ENCODE measurements at places on chromosomes 5 and 9.

DNA sequence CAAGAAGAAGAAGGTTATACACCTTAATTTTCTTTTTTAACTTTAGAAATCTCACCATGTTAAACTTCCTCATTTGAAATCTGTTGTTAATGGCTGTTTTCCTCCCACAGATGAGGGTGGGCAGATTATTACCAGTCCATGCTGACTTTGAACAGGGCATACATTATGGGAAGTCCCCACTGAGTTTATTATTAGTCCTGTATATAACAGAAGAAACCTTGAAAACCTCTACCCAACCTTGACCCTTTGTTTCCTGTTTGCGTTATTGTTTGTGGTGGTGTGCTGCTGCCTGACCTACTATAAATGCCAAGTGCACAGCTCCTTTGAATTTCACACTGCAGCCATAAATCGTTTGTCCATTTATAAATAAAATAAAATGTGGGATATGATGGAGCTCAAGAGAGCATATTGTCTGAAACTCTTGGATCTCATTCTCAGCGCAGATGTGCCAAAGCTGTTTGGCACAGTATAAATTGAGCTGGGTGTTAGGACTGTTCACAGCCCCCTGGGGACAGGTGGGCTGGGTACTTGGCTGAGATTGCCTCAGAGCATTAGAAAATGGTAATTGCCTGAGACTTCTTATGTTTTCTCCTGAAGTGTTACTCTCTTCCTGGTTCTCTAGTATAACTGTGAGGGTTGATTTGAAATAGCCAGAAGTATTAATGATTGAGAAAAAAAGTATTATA, 139.6 kb downstream of the SPATA31D1 start:
- peak; percentile 62 for DNase-seq

DNA sequence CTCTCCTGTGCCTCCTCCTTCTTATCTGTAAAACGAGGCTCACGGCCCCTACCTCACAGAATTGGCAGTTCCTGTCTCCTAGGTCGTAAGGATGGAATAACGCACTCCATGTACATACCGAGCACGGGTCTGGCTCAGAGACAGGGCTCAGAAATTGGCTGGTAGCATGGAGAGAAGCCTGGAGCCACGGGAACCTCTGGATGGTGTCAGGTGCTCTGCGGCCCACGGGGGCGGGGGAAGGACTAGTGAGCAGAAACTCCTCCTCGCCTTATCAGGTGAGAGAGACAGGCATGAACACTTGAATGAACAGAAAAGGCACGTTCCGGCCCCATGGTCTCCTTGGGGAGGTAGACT, 15.4 kb upstream of the C5orf47 start:
- no peak for DNase-seq

GRCh38 chr5:60718166-60718892, 18.4 kb upstream of the DEPDC1B start:
- no peak for DNase-seq

- DNase-seq: peak; percentile 17
These were observed 173.4 kb downstream of the NR3C1 start for GRCh38 chr5:143229896-143230675.

DNA sequence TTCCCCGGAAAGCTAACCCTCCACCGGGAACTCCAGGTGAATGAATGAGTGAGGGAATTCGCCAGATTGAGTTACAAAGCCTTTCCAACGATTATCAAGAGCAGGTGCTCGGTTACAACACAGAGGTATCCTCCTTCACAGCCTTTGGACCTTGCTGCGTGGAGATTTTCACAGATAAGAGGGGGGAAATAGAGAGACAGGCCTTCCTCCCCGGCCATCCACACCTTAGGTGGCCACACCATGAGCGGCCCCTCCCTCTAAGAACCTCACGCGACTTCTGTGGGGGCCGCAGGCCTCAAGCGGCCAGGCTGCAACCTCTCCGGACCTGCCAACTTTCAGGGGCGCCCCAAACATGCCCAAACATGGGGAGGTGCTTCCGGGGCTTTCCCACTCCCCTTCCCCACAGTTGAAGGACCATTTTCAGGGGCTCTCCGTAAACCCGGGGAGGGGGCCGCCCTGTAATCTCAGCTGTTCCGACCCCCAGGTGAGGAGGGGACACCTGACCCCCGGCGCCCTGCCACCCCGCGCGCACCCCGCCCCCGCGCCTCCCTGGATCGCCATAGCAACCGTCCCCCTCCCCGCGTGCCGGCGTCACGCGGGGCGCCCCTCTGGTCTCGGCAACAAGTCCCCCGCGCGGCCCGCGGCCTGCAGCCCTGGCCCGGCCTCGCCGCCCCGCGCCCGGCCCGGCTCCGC, 603 bp downstream of the DENND1A start:
- DNase-seq: no peak

All from NCI-H1694 (cell line).